Neuronal stem cell (in vitro differentiated cells): ENCODE measurements at places on chromosomes 3 and 15.
A peak's percentile ranks its signal among the peaks of the same experiment; 100 is the strongest.

DNA sequence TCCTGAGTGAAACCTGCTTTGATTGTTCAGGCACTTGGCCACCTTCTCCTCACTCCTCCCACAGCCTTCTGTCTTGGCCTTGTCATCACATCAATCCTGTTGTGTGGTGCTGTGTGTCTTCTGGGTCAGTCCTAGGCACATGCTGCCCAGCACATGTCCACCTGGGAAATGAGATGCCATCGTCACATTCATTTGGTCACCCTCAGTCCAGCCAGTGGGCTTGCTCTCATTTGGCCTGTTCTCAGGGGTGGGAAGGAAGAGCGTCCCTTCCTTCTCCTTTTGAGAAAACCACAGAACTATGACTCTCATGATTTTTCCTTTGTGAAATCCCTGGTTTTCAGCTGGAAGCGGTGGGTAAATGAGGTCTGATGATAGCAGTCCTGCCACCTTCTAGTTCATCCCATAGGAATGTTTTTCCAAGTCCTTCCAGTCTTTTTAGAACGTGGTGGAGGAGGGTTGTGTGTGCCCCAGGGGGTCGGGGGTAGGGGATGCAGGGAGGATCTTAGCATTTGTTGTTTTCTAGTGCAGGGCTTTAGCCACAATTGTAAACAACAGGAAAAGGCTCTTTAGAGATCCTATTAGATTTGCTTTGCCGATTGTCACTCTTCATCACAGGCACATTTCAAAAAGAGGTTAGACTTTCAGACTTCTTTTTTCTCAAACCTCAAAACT is 8.4 kb upstream of the PLA1A start:
- no peak overlapping the region for H3K27ac ChIP-seq
- peaks cover 2% of the 10 kb centered on the region for H3K4me1 ChIP-seq
- no peaks in the 10 kb centered on the region for H3K27me3 ChIP-seq
- H3K4me3 ChIP-seq, result peak overlapping the region; percentile 19

DNA sequence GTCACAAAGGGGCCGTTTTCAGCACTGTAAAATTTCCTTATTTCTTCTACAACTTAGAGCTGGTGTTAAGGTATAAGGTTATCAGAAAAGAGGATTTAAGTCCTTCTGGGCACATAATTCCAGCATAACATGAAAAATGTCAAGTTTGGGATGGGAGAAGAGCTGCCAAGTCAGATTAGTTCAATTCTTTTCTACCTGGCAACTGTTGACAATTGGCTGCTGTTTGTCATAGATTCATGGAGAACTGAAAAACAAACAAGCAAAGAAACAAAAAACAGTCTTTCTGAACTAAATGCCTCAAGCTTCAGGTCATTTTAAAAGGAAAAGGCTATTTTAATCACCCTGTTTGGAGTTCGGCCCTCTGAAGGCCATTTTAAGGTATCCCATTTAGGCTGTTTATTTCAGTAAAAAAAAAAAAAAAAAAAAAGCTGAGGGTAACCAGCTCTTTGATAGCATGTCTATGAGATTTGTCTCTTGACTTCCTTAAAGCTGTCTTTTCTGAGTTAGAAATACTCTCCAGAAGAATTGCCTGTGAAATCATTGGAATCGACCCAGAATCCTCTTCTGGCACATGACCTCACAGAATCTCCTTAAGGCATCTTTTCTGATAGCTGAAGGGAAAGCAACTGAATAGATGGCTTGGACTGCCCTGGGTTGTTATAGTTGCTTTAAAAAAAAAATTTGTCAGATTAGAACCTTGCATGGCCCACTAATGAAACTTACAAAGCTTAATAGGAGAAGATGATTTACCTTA is 173.3 kb downstream of the SEMA6D start:
- no peaks in the 10 kb centered on the region for H3K36me3 ChIP-seq
- H3K4me3 ChIP-seq, result no peak overlapping the region
- DNase-seq, result no peak
- H3K4me1 ChIP-seq, result peaks cover 7% of the 10 kb centered on the region
- H3K27ac ChIP-seq, result no peak overlapping the region

- H3K36me3 ChIP-seq, result no peaks in the 10 kb centered on the region
- DNase-seq, result no peak
- no peak overlapping the region for H3K27ac ChIP-seq
- H3K27me3 ChIP-seq, result no peaks in the 10 kb centered on the region
Observed at GRCh38 chr3:169305460-169305859, 358.1 kb downstream of the MECOM start.

GRCh38 chr15:82554351-82554750 is 14.1 kb upstream of the RPS17 start:
- no peaks in the 10 kb centered on the region for H3K4me1 ChIP-seq
- no peaks in the 10 kb centered on the region for H3K36me3 ChIP-seq
- H3K27ac ChIP-seq, result no peak overlapping the region

- DNase-seq, result no peak
- H3K4me3 ChIP-seq, result no peak overlapping the region
- peaks cover 12% of the 10 kb centered on the region for H3K4me1 ChIP-seq
- H3K27ac ChIP-seq, result no peak overlapping the region
- peaks cover 15% of the 10 kb centered on the region for H3K36me3 ChIP-seq
Observed at GRCh38 chr3:46965151-46965550, 11.4 kb downstream of the CCDC12 start.

- DNase-seq, result no peak
- H3K36me3 ChIP-seq, result no peaks in the 10 kb centered on the region
- H3K27me3 ChIP-seq, result no peaks in the 10 kb centered on the region
- H3K4me1 ChIP-seq, result no peaks in the 10 kb centered on the region
- no peak overlapping the region for H3K27ac ChIP-seq
- no peak overlapping the region for H3K4me3 ChIP-seq
Observed at GRCh38 chr3:192737506-192737905, 10.2 kb upstream of the FGF12 start.

GRCh38 chr3:128935922-128936321 is 56.5 kb downstream of the ACAD9 start:
- H3K4me1 ChIP-seq, result no peaks in the 10 kb centered on the region
- no peaks in the 10 kb centered on the region for H3K27me3 ChIP-seq
- no peak overlapping the region for H3K4me3 ChIP-seq
- H3K36me3 ChIP-seq, result peaks cover 9% of the 10 kb centered on the region
- no peak for DNase-seq
- no peak overlapping the region for H3K27ac ChIP-seq
